ENCODE measurements at places on chromosomes 1 and 21.

DNA sequence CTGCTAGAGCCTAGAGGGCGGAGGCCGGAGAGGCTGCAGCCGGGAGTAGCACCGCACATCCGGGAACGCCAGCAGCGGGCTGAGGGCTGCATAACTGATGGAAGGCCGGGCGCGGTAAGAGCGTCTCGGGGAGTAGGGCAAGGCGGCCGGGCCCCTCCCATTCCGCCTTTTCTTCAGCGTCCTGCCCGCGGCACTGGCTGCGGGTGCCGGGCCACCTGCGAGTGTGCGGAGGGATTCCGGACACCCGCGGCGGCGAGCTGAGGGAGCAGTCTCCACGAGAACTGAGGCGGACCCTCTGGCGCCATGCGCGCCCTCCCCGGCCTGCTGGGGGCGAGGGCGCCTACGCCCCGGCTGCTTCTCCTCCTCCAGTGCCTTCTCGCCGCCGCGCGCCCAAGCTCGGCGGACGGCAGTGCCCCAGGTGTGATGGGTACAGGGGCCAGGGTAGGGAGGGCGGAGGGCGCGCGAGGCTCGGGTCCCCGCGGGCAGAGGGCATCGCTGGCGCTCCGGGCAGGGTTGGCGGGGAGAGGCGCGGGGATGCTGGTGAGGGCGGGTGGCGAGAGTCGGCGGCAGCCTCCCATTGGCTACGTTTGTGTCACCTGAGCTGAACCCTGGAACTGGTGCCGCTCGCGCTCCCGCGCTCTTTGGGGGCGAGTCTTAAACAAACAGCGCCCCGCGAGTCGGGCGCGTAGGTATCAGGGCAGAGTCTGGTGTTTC lies 334.4 kb downstream of the SRGAP2C start:
- DNase-seq: peak; percentile 92

GRCh38 chr1:93323185-93323820 lies 22.4 kb upstream of the DR1 start:
- no peak for DNase-seq

GRCh38 chr1:31239653-31240241 lies at the start of gene NKAIN1:
TSS of gene NKAIN1 (minus strand) at chr1:31239887. CDS start at chr1:31239547, 340 bp downstream.
- DNase-seq: no peak

DNA sequence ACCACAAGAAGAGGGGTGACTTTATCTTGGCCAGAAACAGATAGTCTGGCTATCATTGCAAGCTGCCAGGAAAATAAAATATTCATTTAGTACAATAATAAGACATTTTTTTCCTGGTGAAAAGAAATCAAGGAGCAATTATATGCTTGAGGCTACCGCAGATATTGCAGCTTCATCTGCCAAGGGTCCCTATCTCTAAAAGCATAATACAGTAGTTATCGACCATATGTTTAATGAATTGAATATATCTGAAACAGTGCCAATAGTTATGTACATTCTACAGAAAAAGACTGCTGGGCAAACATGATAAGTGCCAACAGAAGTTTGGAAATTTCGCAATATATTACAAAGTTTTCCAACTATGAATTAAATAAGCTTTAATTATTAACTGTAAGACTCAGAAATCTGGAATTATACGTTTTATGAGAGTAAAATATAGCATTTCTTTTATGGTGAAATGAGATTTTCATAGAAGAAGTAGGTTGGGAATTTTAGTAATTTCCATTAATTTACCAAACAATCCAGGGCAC lies 561.1 kb upstream of the ZP4 start:
- DNase-seq: no peak

GRCh38 chr1:39732730-39733129 lies 6.0 kb upstream of the PPIE start:
- DNase-seq: no peak

- no peak for DNase-seq
Measured at GRCh38 chr1:89939693-89940438, 55.0 kb upstream of the ZNF326 start.

DNA sequence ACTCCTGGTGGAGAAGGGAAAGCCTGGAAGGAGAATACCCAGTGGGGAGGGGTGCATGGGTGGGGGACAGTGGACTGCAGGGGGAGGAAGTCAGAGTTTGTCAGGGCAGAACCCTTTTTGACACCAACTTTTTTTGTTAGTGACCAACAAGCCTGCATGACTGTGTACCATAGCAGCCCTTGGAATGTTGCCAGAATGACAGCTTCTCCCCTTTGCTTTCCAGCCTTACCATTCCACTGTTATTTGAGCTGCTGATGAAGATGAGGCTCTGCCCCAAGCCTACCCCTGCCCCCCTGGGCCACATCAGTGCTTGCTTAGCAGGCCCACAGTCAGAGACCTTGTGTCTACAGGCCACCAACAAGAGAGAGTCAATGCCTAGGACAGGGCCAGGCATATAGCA lies 341.2 kb downstream of the HHAT start:
- no peak for DNase-seq

GRCh38 chr21:40231979-40232378 lies 364.7 kb downstream of the PCP4 start:
- DNase-seq: no peak

DNA sequence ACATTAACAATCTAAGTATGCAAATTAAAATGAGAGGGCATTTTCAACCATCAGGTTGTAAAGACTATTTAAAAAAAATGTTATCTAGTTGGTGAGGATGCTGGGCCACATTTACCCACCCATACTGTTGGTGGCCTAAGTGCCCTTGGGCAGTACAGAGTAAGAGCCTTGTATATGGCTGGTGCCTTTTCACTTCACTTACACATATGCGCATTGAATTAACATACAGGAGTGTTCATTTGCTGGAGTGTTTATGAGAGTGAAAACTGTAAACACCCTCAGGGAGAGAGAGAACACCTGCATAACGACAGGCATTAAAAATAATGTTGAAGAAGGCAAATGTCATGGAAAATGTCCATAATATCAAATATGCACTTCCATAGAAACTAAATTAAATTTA lies 427.1 kb downstream of the PCP4 start:
- DNase-seq: no peak

DNA sequence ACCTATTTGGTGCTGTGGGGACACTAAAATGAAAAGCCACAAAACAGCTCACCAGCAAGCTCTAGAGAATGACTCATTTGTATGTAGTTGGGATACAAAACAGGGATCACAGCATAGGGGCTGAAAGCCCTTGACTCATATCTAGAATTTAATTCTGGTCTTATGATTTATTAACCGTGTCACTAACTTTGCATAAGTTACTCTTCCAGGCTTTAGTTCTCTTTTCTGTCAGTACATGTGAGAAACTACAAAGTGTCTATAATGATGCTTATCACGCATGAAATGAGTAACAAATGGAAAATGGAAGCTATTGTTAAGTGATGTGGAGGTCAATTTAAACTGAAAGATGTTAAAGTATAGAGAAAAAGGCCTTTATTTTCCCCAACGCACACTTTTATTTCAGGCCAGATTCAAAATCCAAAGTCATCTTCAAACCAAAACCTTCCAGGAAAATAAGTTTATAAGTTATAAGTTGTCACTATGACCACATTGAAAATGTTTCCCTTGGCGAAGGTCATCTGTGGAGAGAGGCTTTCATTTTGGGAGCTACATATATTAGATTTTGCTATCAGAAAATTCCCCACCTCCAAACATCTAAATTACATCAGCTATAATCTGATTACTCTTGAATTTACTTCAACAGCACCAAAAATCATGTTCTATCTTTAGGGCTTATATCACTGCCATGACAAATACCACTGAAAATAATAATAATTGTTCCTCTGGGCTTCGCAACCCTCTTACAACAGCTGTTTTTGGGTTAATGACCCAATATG lies 430.5 kb downstream of the MRPL39 start:
- no peak for DNase-seq

GRCh38 chr21:23725576-23725975 lies 1881.7 kb downstream of the MRPL39 start:
- DNase-seq: no peak

DNA sequence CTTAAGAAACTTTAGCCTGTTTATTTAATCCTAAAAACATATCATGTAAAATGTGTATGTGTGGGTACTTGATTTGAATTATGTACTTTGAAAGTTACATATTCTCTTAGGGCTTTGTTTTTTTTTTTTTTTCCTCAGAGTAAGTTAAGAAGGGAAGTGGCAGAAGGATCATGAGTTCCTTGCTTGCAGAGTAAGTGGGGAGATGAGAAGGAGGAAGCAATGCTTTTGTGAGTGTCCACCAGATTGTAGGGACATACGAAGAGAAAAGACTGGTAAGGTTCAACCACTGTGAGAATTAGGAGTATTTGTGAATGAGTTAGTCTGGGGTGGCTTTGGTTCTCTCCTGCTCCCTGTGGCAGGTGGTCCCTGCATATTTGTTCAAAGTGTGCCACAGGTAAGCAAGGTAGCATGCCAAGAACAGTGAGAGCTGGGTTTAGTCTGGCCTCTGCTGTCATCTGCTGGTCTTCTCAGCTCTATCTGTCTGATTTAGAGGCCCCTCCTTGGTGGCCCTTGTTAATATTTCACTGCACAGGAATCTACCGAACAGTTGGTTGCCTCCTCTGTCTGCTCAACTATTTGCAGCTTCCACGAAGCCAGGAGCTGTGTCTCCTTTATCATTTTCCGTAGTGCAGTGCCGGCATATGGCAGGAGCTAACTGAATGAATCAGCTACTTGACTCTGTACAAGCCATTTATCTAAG lies 9.5 kb downstream of the DNM3 start:
- no peak for DNase-seq

DNA sequence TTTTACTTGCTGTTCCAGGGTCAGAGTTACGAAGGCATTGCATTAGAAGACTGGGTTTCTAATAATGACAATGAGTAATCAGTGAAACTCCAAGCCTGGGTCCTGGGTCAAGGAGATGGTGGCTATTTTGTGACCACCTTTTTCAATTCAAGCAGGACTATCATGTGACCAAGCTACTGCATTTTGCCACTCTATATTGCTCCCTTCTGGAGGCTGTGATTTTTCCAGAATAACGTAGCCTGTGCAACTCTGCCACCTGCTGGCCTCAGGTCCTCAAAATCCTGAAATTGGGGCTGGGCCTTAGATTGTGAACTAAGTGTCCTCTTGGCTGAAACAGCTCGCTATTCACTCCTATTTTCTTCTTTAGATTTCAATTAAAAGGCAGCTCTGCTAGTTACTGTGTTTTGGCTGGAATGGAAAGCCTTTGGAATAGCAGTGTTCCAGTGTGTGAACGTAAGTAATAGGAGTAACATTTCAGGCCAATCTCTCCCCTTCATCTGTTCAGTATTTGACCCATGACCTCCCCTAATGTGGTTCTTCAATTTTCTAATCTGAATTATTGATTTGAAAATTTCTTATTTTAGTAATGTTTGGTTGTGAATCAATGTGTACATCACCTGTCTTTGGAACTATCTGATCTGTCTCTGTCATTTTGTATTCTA lies 52.9 kb upstream of the CD46 start:
- DNase-seq: peak; percentile 36

DNA sequence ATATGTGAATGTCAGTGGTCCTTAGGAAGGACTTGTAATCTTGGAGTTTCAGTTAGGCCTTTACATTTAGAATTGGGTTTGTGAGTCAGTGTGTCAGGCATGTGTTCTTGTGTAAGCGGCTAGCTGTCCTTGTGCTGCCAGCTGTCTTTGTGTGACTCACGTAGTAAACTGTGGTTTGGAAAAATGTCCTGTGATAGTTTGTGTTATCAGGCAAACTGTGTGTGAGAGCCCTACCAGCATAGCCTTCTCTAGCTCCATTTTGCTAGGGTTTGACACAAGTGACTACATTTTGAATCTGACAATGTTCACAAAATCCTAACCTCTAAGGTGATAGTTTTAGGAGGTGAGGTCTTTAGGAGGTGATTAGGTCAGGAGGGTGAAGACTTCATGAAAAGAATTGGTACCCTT lies 6.9 kb upstream of the SLC35D1 start:
- DNase-seq: no peak

DNA sequence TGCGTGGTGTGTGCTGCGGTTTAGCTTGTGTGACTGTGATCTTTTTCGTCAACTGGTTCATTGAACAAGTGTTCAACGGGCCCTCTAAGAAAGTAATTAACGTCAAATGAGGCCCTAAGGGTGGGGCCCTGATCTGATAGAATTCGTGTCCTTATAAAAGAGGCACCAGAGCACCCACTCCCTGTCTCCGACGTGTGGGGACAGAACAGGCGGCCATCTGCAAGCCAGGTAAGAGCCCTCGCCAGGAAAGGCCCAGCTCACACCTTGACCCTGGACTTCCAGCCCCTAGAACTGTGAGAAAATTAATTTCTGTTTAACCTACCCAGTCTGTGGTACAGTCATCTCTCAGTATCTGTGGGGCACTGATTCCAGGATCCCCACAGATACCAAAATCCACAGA lies 20.4 kb upstream of the SAMD11 start:
- DNase-seq: no peak

DNA sequence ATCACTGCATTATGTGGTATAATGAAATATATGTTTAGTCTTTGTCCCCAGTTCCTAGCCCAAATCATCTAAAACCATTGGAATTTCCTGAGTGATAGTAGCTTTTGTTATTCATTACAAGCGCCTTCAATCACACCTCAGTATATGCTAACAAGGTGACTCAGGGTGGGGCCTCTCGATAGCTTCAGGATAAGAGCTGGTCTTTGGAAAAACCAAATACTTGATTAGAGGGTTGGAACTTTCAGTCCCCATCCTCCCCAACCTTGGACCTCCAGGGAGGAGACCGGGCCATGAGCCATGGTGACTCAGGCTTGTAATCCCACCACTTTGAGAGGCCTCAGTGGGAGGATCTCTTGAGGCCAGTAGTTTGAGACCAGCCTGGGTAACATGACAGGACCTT lies 5.1 kb upstream of the BRDT start:
- DNase-seq: no peak

DNA sequence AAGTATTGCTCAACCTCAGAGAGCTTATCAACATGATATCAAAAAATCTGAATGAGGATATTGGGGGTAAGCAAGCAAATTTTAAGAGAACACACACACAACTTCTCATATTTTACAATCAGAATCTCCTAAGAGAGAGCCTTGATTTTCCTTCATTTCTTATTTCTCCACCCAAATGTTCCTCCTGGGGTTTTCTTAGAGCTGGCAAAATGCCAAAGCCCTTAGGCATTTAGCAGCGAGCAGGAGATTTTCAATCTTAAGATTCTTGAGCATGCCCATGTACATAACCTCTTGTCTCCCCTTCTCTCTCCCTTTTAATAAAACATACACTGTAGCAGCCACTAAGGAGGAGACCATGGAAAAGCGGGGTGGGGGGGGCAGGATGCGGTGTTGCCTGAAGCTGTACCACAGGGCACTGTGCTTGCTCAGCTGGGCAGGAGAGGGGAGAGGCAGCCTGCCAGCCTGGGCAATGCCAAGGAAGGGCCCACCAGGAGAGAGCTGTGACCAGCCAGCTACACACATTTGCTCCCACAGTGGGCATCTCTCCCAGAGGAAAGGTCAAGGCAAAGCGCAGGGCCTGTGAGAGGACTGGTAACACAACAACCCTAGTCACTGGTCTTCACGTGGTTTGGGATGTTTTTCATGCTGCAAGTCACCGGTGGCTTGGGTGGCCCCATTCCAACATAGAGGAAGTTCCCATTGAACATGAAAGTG lies 4.3 kb downstream of the BRINP2 start:
- DNase-seq: no peak

- no peak for DNase-seq
Measured at GRCh38 chr1:37323486-37324377, 150.6 kb upstream of the ZC3H12A start.

- no peak for DNase-seq
Measured at GRCh38 chr21:19987671-19988070, 1010.5 kb upstream of the NCAM2 start.

- DNase-seq: no peak
Measured at GRCh38 chr1:172775606-172776005, 116.7 kb downstream of the FASLG start.

- DNase-seq: no peak
Measured at GRCh38 chr1:83682132-83682531, 316.8 kb downstream of the TTLL7 start.

Data from CD4-positive, CD25-positive, alpha-beta regulatory T cell (primary cell).